ENCODE measurements at places on chromosomes 6 and 20. TPM values are rescaled to one million over a fixed set of nuclear protein-coding genes. Genes with fewer than 3 reads are reported as not detected.

Gene FOXS1
- not detected for total RNA-seq

Gene NT5E
- total RNA-seq, result 17.3 TPM

GRCh38 chr6:78482801-78483552 lies 384.4 kb upstream of the IRAK1BP1 start:
- no peak overlapping the region for H3K4me3 ChIP-seq

- H3K27me3 ChIP-seq, result peaks cover 5% of the 10 kb centered on the region
- no peaks in the 10 kb centered on the region for H3K36me3 ChIP-seq
- H3K27ac ChIP-seq, result no peak overlapping the region
- H3K4me1 ChIP-seq, result no peaks in the 10 kb centered on the region
Observed at GRCh38 chr6:82612475-82613039, 248.9 kb downstream of the TPBG start.

Gene WFDC10B
- total RNA-seq, result not detected

GRCh38 chr6:92043777-92044176 lies 1375.6 kb downstream of the EPHA7 start:
- no peak overlapping the region for H3K27ac ChIP-seq
- H3K27me3 ChIP-seq, result no peaks in the 10 kb centered on the region

DNA sequence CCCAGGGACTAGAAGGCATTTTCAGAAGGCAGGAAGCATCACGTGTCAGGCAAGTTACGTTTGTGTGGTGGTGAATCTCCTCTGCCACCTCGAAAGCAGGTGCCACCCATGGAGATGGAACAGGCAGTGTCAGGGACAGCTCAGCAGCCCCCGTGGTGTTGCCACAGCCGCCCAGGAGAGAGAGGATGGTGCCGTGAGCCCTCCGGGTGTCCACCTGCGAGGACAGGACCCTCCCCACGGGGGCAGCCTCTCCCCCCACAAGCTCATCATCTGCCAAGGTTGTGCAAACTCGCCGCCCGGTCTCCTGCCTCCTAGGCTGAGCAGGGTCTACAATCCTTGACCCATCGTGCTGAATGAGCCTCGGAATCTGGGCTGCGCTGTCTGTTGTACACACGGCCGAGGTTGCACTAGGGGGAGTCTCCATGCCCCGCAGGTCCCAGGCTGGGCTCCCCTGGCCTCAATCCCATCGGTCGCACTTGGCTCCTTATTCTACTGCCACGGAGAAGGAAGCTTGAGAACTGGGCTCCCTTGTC lies 40.1 kb downstream of the DACT2 start:
- no peak for DNase-seq
- no peak overlapping the region for H3K4me3 ChIP-seq
- no peak overlapping the region for H3K27ac ChIP-seq

Gene HSP90AB1
- 734 TPM for total RNA-seq

- H3K4me3 ChIP-seq, result no peak overlapping the region
- peaks cover 7% of the 10 kb centered on the region for H3K27me3 ChIP-seq
- peaks cover 6% of the 10 kb centered on the region for H3K36me3 ChIP-seq
- H3K4me1 ChIP-seq, result peaks cover 33% of the 10 kb centered on the region
- H3K27ac ChIP-seq, result peak overlapping the region; percentile 57
Observed at GRCh38 chr6:43669050-43669921, 18.3 kb downstream of the MRPS18A start.

Gene BEND3
- total RNA-seq, result 3.3 TPM

GRCh38 chr20:18090044-18090443 lies 32.3 kb upstream of the OVOL2 start:
- no peaks in the 10 kb centered on the region for H3K4me1 ChIP-seq
- no peak for DNase-seq
- H3K4me3 ChIP-seq, result no peak overlapping the region

DNA sequence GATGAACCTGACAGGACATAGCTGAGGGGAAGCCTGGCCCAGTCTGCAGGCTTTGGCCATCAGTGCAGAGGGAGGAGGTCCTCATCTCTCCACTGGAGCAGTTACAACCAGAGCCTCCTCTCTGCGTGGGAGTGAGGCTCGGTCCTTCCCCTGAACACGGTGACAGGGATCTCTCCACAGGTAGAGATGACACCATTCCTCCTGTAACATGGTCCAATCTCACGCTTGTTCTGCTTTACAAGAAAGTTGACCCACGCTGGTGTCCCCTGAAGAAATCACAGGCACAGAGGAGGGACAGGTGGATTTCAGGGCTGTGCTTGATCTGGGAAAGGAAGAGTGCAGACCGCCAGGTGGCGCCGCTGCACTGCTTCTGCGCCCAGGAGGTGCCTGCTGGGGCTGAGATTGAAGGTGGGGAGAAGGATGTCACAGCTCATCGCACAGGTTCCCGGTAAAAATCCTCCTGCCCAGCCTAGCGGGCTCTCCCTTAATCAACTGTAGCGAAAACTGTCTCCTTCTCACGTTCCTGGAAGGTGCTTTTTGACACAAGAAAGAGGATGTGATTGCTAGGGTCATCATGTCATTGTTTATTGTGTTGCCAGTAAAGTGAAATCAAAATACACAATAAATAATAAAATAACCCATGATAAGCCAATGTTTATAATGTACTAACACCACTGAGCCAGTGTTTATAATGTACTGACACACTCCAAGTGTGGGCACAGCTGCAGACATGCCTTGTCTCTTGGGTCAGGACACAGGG lies 20.4 kb downstream of the HLA-G start:
- no peak overlapping the region for H3K4me3 ChIP-seq
- peaks cover 70% of the 10 kb centered on the region for H3K27me3 ChIP-seq
- H3K36me3 ChIP-seq, result no peaks in the 10 kb centered on the region

GRCh38 chr6:170404036-170404435 lies 97.5 kb downstream of the FAM120B start:
- no peak for DNase-seq
- H3K36me3 ChIP-seq, result peaks cover 29% of the 10 kb centered on the region
- no peak overlapping the region for H3K4me3 ChIP-seq

DNA sequence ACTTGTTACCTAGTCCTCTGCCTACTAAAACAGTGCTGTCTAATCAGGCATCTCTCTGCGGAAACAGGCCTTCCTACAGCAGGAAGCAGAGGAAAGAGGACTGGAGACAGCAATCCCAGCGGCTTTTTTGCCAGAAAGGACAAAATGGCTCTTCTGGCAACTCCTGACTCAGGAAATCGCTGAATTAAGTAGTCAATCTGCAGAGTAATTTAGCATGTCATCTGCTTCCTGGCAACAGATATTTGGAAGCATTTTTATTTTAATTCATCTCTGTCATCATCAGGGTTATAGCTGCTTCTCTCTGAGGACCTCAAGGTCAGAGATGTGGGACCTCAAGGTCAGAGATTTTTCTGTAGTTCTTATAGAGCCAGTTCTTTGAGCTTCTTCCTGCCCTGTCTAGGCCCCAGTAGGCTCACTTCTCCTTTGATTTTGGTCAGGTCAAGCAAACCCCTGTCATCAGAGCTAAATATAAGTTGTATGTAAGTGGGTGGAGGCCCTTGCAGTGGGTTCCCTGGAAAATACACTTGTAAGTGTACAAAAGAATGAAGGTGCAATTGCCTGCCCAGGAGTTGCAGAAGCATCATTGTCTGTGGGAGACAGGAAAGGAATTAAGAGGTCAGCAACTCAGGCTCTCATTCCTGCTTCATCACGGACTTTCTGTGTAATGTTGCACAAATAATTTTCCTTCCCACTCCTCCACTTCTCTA lies 229.4 kb downstream of the ALDH8A1 start:
- H3K27me3 ChIP-seq, result peaks cover 25% of the 10 kb centered on the region
- H3K27ac ChIP-seq, result no peak overlapping the region
- no peak for DNase-seq
- no peaks in the 10 kb centered on the region for H3K4me1 ChIP-seq

Gene SLC16A10
- total RNA-seq, result 2.4 TPM

DNA sequence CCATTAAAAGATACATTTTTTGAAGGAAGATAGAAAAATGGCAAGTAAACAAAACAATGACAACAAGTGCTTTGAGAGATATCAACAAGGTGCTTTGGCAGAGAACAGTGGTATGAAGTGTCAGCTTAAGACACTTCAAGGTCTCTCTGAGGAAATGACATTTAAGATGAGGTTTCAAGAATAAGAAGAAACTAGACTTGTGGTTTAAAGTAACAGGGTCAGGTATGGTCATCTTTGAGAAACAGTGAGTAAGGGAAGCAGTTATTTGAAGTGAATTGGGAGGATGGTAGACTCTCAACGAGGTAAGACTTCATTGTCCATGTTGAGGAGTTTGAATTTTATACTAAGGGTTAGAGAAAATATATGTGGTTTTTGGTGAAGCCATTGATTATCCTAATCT lies 77.8 kb downstream of the SYCP2L start:
- no peak for DNase-seq
- H3K27ac ChIP-seq, result no peak overlapping the region
- no peaks in the 10 kb centered on the region for H3K36me3 ChIP-seq
- peaks cover 2% of the 10 kb centered on the region for H3K4me1 ChIP-seq

Gene MATN4
- total RNA-seq, result 2.2 TPM

Gene CRISP2
- not detected for total RNA-seq

DNA sequence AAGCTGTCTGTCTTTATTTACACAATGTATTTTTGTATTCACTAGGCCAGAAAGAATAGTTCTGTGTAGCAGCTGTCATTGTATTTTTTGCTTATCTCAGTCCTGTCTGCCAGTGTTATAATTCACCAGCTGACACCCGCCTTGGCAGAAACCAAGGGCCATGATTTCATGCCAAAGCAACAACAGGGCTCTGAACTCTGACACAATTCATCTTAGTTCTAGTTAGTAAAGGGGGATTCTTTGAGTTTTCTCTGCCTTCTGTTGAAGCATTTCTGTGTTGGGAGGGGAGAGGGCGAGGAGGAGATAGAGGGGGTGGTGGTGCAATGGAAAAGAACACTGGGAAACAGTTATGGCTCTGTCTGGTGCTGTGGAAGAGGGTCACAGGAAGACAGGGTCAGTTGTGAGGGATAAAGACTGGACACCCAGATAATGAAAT lies 684.6 kb upstream of the MARCKS start:
- H3K27ac ChIP-seq, result no peak overlapping the region
- no peaks in the 10 kb centered on the region for H3K36me3 ChIP-seq

Gene OOEP
- 0.40 TPM for total RNA-seq

Gene MYL9
- total RNA-seq, result 0.59 TPM

Measured in activated CD8-positive, alpha-beta memory T cell treated with anti-CD3 and anti-CD28 coated beads, Interleukin-2, amount 10 ng/mL, durations not matched to agents 7 days and 5 days (primary cell).